CD4-positive, alpha-beta memory T cell (primary cell): ENCODE measurements at places on chromosomes 12 and 14.

DNA sequence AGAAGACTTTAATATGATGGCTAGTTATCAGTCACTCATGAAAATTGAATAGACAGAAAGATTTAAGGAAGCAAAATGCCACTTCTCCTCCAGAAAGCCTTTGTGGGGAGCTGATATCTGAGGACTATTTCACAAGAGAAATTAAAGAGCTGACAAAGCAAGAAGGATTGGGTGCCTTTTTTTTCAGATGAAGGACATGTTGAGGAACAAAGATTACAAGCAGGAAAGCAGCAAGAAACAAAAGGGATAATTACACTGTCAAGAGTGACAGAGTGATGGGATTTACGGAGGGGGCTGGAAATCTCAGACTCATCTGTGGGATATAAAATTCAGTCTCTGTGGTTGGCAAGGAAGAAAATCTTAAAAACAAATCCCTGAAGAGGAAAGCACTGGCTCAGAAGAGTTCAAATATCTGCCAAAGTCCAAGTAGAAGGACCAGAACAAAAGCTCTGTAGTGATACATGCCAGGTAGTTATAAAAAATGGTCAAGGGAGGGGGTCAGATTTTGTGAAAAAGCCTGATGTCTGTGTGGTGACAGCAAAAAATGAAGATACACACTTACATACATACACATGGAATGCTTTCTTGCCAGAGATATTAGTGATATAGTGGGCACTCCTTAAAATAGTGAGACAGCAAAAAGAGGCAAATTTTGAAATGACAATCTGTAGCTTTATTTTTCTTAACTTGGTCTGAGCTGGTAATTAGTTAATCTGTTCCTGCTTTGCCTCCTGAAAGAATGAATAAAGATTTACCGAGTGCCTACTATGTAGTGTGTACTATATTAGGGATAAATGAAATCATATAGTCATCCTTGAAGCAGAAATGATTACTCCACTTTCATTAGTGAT is 62.9 kb downstream of the EPS8 start:
- no peak for DNase-seq

GRCh38 chr14:55448141-55448614 is 7.8 kb upstream of the TBPL2 start:
- no peak for DNase-seq

DNA sequence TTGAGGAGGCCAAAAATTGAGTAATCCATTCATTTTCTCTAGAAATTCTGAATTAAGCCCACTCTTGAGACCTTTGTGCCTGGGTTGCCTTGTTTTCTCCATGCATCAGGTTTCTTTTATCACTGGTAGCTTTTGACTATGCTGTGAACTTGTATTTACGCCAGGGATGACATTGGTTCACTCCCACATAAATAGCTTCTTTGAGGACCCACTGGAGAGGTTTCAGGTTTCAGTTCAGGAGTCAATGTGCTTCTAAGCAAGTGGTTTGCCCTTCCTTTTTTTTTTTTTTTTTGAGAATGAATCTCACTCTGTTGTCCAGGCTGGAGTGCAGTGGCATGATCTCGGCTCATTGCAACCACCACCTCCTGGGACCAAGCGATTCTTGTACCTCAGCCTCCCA is 10.2 kb upstream of the SLC17A8 start:
- DNase-seq: no peak

GRCh38 chr14:91286530-91286937 is 42.0 kb upstream of the GPR68 start:
- peak; percentile 76 for DNase-seq

DNA sequence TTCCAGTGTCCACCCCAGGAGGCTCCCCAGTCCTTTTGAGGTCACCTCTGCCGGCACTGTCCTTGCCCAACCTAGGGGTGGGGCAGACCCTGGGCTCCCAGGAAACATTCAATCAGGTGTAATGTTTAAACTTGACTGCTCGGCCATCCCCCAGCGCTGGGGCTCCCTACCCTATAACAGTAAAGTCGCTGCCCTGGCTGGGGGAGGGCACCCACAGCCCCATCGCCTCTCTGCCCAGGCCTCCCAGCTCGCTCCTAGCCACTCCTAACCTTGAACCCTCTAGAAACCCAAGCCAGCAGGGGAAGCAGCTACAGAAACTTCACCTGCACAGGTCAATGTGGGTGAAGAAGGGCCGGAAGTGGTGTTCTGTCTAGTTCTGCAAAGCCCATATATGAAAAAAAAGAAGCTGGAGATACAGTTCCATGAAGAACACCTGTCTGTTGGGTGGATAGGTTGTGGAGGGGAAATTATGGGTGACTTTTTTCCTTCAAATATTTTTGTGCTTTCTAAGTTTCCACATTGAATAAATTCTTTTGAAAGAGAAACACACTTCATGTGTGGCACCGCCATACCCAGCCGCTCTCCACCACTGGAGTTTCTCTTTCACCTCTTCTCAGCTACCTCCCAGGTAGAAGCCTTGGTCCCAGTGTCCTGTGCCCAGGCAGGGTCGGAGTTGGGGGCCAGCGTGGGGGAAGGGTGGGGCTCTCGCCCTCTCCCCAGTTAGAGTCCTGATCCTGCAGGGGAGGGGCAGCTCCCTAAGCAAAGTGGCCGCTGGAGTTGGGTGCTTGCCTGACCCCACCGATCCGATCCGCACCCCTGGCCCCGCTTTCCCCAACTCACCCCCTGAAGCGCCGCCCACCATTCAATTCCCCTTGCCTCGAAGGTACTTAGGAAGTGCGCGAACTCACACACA is 1.1 kb downstream of the CLMN start:
- DNase-seq: no peak

GRCh38 chr14:60773558-60773957 is 39.0 kb downstream of the MNAT1 start:
- no peak for DNase-seq

DNA sequence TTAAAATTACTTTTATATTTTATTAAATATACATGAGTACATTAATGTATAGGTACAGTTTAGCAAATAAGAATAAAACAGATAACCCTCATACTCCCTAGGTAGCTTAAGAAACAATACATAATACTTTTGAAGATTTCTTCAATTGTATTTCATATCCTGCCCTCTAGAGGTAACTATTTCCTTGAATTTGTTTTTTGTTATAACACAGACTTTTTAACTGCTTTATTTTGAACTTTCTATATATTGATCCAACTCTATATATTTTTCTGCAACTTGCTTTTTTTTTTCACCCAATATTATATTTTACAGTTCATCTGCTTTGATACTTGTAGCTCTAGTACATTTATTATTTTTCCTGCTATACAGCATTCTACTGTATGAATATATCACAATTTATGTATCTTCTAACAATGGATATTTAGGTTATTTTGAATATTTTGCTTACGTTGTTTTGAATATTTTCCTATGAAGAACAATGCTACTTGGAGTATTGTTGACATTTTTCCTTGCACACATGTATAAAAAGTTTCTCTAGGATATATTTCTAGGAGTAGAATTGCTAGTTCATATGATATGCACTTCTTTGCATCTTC is 72.8 kb upstream of the ABCD2 start:
- DNase-seq: no peak

- DNase-seq: no peak
Measured at GRCh38 chr14:44833376-44834060, 128.2 kb downstream of the KLHL28 start.

DNA sequence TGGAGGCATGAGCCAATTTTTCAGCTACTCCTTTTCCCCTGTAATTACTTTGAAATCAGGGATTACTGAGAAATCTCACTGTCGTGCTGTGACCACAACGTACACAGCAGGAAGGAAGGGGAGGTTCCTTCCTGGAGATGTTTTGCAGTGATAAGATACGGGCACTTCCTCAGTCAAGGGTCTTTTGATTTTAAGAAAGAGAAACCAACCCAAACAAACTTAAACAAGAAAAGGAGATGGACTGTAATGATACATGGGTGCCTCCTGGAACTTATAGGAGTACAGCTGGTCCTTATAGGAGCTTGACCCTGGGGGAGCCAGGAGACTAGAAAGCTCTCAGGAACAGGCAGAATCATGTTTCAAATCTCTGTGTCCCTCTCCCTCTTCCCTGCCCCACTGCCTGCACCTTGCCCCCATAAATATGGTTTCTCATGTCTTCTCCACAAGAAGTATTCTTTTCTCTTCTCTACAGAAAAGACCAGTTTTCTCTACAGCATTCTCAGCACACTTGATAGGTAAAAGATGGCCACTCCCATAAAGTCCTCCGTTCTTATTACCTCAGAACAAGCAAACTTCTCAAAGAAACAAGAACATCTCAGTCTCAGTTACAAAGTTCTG is 281.1 kb upstream of the AMIGO2 start:
- peak; percentile 79 for DNase-seq

DNA sequence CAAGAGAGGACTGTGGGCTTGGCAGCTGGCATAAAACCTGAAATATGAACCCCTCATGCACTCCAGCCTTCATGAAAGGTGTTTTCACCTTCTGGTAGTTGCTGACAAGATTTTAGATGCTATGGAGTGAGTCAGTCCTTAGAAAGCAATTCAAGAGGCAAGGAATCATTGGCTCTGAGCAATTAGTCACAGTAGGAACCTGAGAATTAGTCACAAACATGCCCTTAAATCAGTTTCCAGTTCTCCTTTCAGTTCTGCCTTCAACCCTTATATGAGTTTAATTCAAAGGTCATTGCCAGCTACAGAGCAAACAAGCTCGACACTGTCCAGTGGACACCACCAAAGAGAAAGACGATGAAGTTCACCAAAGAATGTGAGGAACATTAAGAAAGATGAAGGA is 472.3 kb downstream of the GLT1D1 start:
- DNase-seq: no peak

GRCh38 chr12:68880660-68881325 is 52.2 kb downstream of the CPM start:
- DNase-seq: no peak

GRCh38 chr12:79707830-79708229 is 17.1 kb upstream of the PAWR start:
- DNase-seq: no peak

GRCh38 chr12:93001407-93001806 is 72.3 kb upstream of the EEA1 start:
- DNase-seq: no peak

DNA sequence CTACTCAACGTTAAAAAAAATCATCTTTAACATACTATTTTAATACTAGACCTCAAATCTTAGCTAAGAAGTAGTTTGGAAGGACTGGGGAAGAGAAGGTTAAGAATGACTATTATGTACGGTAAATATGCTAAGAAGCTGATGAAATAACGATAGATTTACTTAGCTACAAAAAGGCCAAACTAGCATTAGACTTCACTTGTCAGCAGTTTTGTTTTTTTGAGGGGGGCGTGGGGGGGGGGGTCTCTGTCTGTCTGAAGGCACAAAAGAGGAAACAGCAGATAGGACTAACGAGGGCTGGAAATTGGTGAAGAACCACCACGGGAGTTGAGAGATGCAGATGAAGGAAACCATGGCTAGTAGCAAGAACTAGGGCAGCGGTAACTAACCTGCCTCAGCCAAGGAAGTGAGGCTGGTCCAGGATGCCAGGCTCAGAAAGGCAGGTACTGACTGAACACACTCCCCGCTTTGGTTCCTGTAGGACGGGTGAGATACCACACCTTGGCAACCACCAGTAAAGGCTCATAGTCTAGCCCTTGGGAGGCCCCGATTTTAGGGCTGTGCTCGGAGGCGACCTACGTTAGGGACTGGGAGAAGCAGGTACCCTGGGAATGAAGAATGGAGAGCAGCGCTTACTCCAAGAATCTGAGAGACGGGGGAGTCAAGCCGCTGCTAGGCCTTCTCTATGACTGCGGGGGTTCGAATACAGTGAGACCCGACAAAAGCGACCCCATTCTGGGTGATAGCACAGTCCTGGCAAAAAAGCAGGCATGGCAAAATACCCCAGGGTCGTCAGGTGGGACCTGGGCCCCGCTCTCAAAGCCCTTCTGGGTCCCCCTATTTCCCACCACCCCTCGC is 675 bp downstream of the NEDD8 start:
- DNase-seq: peak; percentile 24

DNA sequence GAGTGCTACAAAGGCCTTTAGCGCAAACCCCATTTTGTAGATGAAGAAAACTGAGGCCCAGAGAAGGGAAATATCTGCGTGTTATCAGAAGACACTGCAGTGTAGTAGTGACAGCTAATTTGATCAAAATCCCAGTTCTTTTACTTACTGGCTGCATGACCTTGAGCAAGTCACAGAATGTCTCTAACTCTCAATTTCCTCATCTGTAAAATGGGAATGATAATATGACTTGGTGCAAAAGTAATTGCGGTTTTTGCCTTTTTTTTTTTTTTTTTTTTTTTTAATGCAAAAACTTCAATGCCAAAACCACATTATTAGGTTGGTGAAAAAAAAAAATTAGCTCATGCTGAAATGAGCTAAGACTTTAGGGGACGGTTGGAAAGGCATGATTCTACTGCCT is 69.7 kb downstream of the C12orf75 start:
- DNase-seq: no peak

GRCh38 chr12:103036581-103037214 is 79.2 kb downstream of the ASCL1 start:
- DNase-seq: no peak

DNA sequence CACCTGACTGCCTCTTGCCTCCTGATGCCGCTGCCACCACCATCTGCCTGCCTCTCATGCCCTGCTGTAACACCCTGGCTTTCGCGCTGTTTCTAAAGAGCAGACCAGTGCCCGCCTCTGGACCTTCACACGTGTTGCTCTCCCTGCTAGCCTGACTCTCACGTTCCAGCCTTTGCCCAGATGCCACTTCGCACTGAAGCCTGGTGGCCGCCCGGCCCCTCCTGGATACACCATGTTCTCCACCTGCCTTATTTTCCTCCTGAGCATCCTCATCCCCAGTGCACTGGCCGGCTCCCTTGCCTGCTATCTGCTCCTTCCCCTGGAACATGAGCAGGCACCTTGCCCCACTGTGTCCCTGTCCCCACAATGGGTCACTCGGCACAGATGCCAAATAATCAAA is 146.5 kb downstream of the PIWIL1 start:
- no peak for DNase-seq

DNA sequence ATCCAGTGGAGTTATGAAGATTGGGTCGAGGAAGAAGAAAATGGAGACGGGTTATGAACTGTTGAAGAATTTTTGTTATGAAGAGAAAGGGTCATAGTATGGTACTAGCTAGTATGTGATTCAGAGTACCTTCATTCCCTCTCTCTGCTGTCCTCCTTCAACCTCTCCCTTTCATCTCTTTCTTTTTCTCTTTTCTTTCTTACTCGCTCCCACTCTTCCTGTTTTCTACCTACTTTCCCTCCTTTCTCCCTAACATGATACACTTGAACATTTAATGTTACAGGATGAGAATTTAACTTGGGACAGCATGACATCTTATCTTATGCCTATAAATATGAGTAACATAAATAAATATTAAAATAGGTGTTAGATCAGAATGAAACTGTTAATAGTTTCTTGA is 112.9 kb downstream of the CCDC91 start:
- DNase-seq: no peak

- no peak for DNase-seq
Measured at GRCh38 chr14:37051153-37051552, 121.3 kb downstream of the SLC25A21 start.

DNA sequence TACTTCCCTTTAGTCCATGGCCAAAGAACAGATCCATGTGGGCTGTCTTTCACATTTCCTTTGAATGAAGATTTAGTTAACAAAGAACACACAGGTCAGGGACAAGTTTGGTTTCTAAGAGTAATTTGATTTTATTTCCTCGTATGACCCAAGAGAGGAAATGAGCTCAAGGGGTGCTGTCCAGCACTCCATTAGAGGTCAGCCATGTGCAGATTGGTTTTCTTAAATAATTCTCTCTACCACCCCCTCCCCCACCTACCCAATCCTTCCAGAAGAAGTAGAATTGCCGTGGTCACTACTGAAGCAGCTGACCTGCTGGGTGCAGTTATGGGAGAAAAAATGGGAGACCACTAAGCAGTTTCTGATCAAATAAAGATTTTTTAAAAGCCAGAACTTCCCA is 13.9 kb upstream of the OAS1 start:
- no peak for DNase-seq
